ENCODE measurements at places on chromosomes 5 and 9.

GRCh38 chr5:180373454-180373853 lies 20.3 kb upstream of the GFPT2 start:
- DNase-seq: no peak

DNA sequence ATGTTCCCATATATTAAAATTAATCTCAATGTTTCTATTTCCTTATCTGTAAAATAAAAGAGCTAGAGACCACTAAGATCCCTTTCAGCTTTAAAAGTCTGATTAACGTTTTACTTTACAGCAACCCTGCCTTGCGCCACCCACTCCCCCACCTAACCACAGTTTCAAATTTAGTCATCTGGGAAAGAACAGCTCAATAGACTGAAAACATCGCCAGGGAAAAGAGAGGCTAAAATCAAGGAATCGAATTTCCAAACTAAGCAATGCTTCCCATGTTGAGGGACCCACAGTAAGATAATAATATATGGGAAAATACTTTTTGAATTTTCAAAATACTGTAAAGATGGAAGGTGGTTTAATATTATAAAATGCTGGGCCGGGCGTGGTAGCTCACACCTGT lies 6.6 kb downstream of the SAXO1 start:
- peak; percentile 22 for DNase-seq

DNA sequence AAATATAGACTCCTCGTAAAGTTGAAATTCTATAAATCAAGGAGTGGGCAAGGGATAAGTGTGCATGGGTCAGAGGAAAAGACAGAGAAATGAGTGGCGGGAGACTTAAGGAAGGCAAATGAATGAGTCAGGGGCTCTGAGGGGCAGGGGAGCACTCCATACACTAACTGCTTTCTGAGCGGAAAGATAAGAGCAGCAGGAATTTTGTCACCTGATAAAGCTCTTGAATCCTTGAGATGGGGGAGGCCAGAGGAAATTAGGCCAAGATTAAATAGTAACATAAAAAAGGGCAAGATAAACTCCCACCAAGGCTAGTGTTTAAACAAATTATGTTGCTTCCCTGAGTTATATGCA lies 191.0 kb upstream of the S1PR3 start:
- DNase-seq: no peak

DNA sequence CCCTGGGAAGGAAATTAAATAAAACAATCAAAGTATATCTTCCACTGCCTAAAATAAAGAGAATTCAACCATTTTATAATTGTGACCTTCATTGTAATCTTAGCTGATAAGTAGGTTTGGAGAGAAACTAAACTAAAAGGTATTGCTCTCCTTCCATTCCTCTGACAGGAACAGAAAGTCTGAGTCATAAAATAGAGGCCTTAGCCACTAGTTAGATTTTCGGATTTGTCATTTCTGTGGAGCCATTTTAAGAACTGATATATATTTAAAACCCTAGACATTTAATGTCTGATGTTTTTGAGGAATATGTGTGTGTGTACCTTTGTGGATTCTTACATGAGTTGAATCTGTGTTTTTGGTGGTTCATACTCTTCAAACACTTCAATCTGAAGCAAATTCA lies 11.8 kb upstream of the TMC1 start:
- DNase-seq: peak; percentile 76

- no peak for DNase-seq
These were observed 77.8 kb downstream of the MUSK start for GRCh38 chr9:110746211-110746930.

DNA sequence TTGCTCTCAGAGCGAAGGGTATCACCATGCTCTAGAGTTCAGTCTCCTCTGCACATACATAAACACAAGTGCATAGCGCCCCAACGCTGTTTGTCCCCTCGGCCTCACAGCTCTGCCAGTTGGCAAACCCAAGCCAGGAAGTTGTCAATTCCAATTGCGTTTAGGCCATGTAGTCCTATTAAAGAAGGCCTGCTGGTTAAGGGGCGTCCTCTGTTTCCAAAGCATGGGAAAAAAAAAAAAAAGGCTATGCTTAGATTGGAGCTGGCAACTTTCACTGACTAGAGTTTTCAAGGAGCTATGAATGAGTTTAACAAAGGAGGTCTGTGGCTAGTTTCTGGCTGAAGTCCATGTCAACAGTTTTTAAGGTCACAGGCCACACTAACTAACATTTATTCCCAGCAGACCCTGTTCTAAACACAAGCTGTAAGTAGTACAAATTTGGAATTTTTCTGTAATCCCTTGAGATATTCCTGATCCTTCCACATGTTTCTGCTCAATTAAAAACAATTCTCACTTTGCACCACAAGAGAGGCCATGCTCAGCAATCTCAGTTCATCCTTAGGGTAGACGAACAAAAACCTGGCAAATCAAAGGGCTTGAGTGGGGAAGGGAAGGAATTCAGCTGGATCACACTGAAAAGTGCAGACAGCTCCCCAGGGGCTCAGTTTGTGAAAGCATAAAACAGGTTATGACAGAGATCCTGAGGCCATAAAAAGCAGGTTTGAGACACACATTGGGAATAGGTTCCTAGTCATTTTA lies 187.7 kb downstream of the DENND1A start:
- no peak for DNase-seq

DNA sequence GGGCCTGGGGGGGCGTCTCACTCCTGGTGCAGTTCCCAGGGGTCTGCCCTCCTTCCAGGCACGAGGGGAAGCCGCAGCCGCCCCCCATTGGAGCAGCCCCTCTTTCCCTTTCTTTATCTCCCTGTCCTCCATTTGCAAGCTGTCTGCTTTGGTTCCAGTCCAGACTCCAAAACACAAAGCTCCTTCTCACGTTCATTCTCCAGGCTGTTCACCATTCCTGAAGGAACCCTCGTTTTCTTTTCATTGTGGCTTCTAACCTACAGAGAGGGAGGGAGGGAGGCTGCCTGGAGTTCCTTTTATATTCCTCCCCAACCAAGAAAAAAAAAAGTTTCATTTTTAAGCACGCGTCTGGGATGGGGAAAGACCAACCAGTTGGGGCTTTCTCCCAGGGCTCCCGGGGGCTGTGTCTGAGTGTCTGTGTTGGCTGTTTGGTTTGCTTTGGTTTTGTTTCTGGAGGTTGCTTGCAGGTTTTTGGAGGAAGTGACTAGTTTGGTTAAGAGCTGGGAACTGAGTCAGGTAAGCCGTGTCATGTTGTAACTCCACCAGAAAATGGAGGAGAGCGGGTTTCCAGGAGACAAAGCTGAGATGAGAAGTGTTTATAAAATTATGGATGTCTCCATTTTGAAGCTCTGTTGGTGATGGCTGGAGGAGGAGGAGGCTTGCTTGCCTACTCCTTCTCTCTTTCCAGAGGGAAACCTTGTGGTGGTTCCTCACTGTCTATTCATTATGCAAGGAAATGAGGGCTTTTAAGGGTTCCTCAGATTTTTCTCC lies 1.6 kb downstream of the ZNF462 start:
- DNase-seq: no peak

DNA sequence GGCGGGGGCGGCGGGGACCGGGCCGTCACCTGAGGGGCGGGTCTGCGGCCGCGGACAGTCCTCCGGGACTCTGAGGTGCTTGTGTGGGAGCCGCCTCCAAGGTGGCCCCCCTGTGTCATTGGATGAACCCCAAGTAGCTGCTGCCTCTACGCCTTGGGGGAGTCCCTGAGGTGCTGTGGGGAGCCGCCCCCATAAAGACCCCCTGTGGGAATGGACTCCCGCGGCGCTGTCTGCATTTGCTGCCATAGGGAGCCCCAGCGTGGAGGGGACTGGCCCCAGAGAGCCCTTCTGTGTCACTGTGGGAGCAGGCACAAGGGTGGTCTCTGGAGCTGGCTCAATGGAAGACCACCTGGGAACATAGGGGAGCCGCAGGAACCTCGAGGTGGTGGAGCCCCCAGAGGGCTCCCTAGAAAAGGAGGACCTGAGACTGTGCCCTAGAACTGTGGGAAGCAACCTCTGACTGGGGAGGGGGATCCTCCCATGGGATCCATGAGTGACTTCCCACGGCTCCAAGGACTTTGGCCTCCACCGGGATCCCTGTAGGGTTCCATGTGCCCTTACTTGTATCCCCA lies 412 bp downstream of the PHF24 start:
- no peak for DNase-seq

- no peak for DNase-seq
These were observed 96.6 kb downstream of the VCAN start for GRCh38 chr5:83568186-83568585.

All from activated CD4-positive, alpha-beta T cell treated with anti-CD3 and anti-CD28 coated beads, Interleukin-2, amount 50 U/mL, for 16 hours (primary cell).